Bronchial smooth muscle cell (primary cell): ENCODE measurements at places on chromosomes 13 and 19. TPM values are rescaled to one million over a fixed set of nuclear protein-coding genes. Genes with fewer than 3 reads are reported as not detected.

Gene CYSLTR2
- total RNA-seq = under 0.01 TPM in 1 of 2 replicates, not detected in the other

Gene KLK8
- not detected in 2 replicates for total RNA-seq

Gene VSTM2B
- not detected in 2 replicates for total RNA-seq

Gene PSG3
- total RNA-seq = not detected in 2 replicates

Gene FOXO1
- total RNA-seq = 0.26 and 0.32 TPM in 2 replicates

Gene PPM1N
- 5.5 and 7.5 TPM in 2 replicates for total RNA-seq

Gene ZNF723
- not detected in 2 replicates for total RNA-seq

Gene FBL
- total RNA-seq = 209 and 258 TPM in 2 replicates

Gene SRRM5
- total RNA-seq = not detected in 2 replicates
